Upper lobe of left lung (tissue), 6 donors: ENCODE measurements at places on chromosomes 6 and 20.

- no peak for DNase-seq
Measured at GRCh38 chr20:14783766-14784165, 446.4 kb upstream of the FLRT3 start.

DNA sequence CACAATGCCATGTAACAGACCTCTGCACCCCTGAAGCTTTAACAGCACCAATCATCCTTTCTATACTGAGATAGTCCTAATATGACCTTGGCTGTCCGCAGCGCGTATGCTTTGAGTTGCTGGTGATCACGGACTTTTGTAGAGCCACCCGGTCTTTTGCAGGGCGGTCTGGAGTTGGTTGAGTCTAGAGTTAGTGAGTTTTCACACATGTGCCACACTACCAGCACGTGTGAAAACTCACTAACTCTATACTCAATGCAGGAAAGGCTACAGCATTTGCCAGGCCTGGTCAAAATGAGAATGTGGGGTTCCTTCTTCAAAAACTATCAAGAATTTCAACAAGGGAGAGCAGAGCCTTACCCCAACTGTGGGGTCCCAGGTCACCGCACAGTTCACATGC lies 14.6 kb downstream of the AGPAT4 start:
- no peak for DNase-seq

GRCh38 chr20:571754-572441 lies 28.3 kb upstream of the CSNK2A1 start:
- DNase-seq = peak; percentile 38

DNA sequence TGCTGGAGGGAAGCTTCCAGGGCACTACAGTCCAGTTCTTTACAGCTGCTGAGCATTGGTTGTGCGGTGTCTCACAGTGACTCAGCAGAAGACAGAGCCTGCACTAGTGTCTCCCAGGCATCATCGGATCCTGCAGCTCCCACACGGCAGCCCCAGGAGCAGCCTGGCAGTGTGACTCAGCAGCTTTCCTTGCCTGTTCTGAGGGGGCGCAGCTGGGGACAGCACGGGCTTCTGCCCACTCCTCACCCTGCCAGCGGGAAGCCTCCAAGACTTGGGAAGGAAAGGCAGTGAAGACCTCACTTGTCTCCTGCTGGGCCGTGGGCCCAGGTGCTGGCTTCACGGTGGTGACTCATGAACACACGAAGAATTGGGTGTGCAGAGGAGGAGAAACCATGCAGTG lies 165.4 kb downstream of the SYNDIG1 start:
- DNase-seq = peak; percentile 63

DNA sequence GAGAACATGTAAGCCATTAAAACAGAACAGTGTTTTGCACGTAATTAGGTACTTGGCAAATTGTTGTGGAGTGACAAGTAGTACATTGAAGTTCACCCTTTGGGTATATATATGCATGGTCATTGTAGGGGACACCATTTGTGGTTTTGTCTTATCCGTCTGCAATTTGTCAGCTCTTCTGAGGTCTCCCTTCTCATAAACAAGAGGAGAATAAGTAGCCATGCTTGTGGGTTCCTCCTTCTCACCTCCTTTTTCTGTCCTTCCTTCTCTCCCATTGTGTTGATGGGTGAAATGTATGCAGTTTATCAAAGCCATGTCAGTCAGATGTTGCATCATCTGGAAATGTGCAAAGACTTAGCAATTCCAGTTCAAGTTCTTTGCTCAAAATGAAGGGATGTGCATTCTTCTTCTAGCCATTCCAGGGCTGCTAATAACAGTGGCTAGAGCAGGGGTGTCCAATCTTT lies 70.9 kb downstream of the QKI start:
- no peak for DNase-seq

DNA sequence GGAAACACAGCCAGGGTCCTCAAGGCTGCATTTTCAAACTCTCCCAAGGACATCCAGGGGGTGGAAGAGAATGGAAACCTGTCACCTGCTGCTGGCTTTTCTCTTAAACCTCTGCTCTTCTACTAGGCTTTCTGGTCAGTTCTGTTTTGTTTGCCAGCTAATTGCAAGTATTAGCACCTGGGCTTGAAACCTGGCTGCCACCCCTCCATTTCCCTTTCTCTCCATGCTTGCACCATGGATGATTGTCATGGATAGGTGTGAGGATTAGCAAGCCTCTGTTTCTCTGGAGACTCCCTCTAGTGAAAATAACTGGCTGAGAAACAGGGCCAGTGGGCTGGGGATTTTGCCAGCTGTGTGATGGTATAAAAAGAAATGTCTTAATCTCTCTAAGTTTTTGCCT lies 33.0 kb upstream of the GPR6 start:
- no peak for DNase-seq

DNA sequence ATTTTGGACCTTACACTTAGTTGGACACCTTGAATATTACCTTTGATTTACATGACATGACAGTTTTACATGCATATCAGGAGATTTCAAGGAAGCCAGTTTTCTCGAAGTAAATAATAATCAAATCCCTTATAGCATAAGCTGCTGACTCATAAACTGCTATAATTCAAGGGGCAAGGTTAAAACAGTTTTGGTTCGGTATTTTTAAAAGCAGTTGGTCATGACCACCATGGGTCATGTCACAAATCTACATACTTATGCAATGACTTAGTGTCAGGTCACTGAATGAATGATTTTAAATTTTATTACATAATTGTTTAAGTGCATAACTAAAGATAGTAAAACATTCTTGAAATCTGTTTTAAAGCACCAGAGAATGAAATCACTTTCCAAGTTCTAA lies 158.0 kb downstream of the DST start:
- no peak for DNase-seq

DNA sequence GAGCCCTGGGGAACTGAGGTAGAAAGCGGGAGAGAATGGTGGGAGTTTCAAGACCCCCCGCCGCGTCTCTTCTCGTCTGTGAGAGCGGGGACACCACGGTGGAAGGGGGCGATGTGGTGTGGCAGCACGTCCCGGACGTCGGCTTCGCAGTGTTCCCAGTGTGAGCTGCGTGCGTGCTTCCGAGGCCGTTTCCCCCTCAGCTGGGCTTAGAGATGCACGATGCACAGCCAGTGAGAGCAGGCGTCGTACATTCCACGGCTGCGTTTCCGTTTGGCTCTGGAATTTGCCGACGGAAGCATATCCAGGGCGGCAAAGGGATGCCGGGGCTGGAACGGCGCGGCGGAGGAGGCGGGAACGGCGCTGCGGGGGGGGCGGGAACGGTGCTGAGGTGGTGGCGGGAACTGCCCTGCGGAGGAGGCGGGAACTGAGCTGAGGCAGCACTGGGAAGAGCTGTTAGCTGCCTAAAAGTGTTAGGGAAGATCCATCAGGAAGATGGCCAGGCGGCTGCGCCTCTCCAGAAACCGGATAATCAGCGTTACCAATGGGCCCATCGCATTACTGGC lies 37.7 kb downstream of the KIF25 start:
- no peak for DNase-seq

DNA sequence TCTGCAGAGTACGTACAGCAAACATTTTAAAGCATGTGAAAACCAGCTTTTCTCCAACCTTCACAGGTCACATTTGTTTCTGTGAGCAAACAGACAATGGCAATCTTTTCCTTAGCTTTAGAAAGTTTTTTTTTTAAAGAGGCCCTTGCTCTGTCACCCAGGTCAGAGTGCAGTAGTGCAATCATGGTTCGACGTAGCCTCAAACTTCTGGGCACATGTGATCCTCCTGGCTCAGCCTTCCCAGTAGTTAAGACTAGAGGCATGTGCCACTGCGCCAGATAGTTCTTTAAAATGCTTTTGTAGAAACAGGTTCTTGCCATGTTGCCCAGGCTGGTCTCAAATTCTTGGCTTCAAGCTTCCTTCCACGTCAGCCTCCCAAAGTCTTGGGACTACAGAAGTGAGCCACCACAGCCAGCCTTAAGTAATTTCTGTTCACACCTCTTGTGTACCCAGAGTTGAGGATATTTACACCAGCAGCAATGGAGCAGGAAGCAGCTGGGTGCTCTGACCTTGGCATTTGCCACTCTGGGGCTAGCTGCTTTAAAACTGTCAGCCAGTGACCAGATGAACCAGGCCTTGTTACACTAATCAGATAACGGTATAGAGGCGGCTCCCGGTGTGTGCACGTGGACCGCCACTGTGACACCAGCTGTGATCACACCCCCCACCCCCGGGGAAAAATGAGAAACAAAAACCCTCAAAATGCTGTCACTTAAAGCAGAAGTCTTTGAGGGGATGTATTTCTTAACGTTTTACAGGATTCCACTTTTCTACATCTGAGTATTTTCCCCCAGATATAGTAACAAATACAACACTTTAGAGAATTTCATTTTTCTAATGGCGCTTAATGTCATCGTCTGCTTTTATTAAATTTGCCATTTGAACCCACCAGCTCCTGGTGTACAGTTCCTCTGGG lies 71.3 kb downstream of the AKAP12 start:
- no peak for DNase-seq

GRCh38 chr6:134519465-134519864 lies 201.6 kb upstream of the SGK1 start:
- no peak for DNase-seq

DNA sequence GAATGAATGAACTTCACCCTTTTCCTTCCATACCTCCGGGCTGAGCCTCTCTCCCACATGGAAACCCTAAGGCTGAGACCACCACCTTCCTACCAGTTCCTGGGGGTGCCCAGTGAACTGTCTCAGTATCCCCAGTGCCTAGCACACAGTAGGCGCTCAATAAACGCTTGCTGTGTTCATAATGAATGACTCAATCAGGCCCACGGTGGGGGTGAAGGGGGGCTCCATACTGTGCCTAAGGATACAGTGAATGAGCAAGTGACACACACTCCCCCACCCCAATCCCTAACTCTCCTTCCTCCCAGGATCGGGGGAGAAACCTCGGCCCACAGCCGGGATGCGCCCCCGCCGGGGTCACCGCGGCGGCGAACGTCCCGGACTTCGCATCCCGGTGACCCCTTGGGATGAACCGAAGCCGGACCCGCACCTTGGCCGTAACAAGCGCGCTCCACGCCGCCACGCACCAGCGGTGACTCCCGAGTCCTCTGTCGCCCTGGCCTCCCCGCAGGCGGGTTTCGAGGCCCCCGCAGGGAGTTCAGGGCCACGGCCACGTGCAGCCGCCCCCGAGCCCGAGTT lies 592 bp downstream of the KCNG1 start:
- no peak for DNase-seq

DNA sequence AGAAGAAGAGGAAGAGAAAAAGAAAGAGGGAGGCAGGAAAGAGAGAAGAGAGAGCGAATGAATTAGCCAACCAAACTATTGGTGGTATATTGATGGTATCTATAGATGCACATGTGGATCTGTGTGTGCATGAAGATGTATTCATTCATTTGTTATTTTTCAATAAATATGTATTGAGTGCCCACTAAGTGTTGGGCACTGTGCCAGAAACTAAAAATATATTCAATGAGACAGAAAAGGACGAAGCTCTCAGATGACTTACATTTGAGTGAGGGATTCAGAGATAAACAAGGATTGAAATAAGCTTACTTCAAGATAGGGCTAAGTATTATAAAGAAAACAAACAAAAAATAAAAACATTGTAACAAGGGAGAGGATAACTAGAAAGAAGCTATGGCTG lies 154.9 kb downstream of the TSHZ2 start:
- DNase-seq = no peak

GRCh38 chr6:139256087-139256486 lies 35.7 kb downstream of the TXLNB start:
- no peak for DNase-seq

- DNase-seq = no peak
Measured at GRCh38 chr20:36344517-36345132, 38.5 kb downstream of the DLGAP4 start.

DNA sequence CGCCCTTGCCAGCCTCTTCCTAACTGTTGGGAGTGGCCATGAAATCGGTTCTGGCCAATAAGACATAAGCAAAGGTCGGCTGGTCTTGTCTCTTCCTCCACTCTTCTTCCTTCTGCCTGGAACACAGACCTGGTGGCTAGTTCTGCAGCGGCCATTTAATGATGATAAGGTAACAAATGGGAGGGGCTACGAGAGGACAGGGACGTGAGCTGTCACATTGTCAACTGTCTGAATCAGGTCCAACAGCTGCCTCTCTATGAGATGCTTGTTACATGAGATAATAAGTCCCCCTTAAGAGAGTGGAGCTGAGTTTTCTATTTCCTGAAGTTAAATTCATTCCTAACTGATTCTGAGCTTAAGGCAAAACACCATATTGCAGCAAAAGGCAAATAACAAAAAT lies 12.5 kb upstream of the TMEM242 start:
- no peak for DNase-seq

GRCh38 chr6:106272287-106272686 lies 53.3 kb downstream of the ATG5 start:
- DNase-seq = no peak

DNA sequence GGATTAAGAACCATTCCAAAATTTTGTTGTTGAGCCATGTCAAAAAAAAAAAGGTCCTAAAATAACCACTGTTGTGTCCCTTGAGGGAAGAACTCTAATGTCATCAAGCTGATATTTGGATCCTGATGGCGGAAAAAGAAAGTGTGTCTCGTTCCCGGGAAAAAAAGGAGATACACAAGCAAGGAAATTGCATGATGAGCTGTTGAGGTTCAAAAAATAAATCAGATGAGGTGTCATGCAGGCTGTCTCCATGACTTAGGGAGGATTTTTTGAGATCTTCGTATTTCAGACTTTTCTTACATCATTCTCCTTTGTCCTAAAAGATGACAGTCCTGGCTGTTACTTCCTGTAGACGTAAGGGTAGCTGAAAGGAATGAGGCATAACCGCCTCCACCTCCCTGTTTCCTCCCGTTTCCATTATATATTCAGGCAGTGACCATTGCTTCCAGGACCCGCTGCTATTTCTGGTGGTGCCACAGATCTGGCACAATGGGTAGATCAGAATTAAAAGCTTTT lies 117.3 kb upstream of the TNFAIP3 start:
- no peak for DNase-seq

DNA sequence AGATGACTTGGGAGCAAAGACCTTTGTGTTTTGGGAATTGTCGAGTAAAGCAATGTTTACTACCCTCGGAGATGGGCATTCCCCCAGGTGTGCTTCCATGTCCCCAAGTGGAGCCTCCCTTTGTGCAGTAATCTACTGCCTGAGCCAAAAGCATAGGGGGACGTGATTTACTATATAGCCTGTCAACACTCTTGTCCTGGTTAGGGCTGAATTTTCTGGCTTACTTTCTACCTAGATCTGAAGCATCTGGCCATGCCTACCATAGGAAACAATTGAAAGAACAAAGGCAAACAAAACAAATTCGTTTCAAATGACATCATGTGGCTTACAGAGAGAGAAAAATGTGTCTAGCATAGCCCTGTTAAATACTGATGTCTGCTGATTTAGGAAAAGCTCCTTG lies 350.6 kb downstream of the SAMD5 start:
- no peak for DNase-seq

- DNase-seq = no peak
Measured at GRCh38 chr6:106390088-106390487, 29.6 kb downstream of the CRYBG1 start.
